Spinal cord (tissue), 10 donors: ENCODE measurements at places on chromosomes 16 and 17. TPM values are rescaled to one million over a fixed set of nuclear protein-coding genes. Genes with fewer than 3 reads are reported as not detected.

Gene AURKB
- 15.4 TPM for total RNA-seq

Gene FOXC2
- total RNA-seq, result 17.5 TPM

Gene FAM171A2
- 12.1 TPM for total RNA-seq

Gene NLRP1
- 116 TPM for total RNA-seq

Gene KLHL10
- total RNA-seq, result 0.30 TPM

Gene PRSS21
- 0.28 TPM for total RNA-seq

Gene TMEM219
- 32.5 TPM for total RNA-seq

Gene GPT2
- total RNA-seq, result 32.5 TPM

Gene CD300H
- not detected for total RNA-seq

Gene KRT40
- 0.40 TPM for total RNA-seq

Gene GP1BA
- not detected for total RNA-seq

Gene MGAT5B
- 6.9 TPM for total RNA-seq

Gene MYO15B
- 38.9 TPM for total RNA-seq

Gene IL32
- 9.0 TPM for total RNA-seq

Gene SLC13A2
- 0.06 TPM for total RNA-seq

Gene FOXO3B
- total RNA-seq, result 5.3 TPM

Gene ABAT
- 88.3 TPM for total RNA-seq

Gene INCA1
- 2.0 TPM for total RNA-seq

Gene TBX2
- total RNA-seq, result 4.0 TPM

Gene LITAF
- total RNA-seq, result 40.7 TPM
